ENCODE measurements at places on chromosomes 7 and 10.
A peak's percentile ranks its signal among the peaks of the same experiment; 100 is the strongest.

- no peak for DNase-seq
Measured at GRCh38 chr10:74071157-74071556, 73.2 kb downstream of the VCL start.

DNA sequence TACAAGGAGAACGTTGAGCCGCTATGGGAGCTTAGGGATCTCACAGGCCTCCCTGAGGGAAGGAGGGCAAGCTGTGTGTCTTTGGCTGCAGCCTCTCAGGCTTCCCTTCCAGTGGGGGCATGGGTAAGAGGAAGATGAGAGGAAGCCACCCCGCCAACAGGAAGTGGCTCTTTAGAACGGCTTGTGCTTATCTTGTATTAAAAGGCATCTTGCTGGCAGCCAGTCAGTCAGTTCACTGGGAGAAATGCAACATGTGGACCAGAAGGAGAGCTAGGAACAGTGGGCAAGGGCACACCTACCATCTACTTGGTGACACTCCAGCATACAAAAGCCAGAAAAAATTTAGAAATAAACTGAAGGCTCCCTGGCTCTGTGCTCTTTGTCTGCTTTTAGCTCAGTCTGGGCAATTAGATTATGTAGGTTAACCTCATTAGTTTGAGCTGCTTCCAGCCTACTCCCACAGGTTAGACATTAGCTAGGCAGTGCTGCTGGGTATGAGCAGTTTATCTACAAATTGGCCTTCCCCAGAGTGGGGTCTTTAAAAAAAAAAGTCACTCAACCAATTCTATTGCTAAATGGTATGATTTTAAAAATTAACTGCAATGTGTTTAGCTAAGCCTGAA lies 595.9 kb downstream of the KCNMA1 start:
- no peak for DNase-seq

- DNase-seq, result no peak
Measured at GRCh38 chr10:95122736-95123135, 53.4 kb upstream of the CYP2C8 start.

- DNase-seq, result no peak
Measured at GRCh38 chr10:11058965-11059364, 41.3 kb downstream of the CELF2 start.

GRCh38 chr7:159140170-159140910 lies 4.3 kb downstream of the VIPR2 start:
- DNase-seq, result no peak

DNA sequence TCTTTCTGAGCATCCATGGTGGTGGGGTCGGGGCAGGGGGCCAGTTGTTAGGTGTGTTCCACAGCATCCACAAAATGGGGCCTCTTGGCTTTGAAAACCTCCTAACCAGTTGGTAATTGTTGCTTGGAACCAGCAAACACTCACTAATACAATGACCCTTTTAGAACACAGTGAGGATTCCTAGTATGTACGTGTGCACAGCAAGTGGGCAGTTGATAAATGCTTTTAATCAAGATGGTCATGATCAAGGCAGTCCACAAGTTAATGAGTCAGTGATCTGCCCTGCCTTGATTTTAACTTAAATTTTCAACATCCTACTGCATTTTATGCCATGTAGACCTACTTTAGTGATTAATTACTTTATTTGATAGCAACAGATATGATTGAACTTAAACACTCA lies 103.1 kb downstream of the ETV1 start:
- DNase-seq, result no peak

GRCh38 chr10:19421674-19422073 lies 373.1 kb downstream of the MALRD1 start:
- no peak for DNase-seq

DNA sequence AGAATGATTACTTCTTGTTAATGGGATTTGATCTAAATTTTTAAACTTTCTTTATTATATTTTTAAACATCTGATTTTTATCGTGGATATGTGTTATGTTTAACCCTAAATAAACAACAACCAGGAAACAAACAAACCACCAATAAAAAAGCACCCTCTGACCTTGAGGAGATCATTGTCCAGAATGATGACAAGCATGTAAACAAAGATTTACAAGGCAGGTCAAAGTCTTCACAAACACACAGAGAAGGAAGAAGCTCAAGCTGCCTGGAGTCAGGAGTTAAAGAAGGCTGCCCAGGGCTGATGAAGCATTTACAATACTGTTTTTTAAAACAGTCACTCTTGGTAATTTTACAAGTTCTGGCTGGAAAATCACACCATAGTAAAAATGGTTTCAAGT lies 31.0 kb upstream of the EGFR start:
- DNase-seq, result no peak

GRCh38 chr7:140229591-140230515 lies 53.1 kb upstream of the KDM7A start:
- DNase-seq, result peak; percentile 31

GRCh38 chr10:91002656-91003055 lies 81.8 kb upstream of the ANKRD1 start:
- DNase-seq, result no peak

GRCh38 chr7:156141941-156142340 lies 329.7 kb upstream of the SHH start:
- no peak for DNase-seq

GRCh38 chr7:110283056-110283455 lies 807.9 kb upstream of the LRRN3 start:
- no peak for DNase-seq

- no peak for DNase-seq
Measured at GRCh38 chr7:132508724-132509353, 67.4 kb downstream of the PLXNA4 start.

GRCh38 chr7:95469187-95469586 lies 16.6 kb upstream of the ASB4 start:
- DNase-seq, result no peak

- DNase-seq, result no peak
Measured at GRCh38 chr7:25180946-25181345, 47.3 kb downstream of the NPVF start.

- no peak for DNase-seq
Measured at GRCh38 chr7:49396229-49396628, 377.2 kb upstream of the VWC2 start.

DNA sequence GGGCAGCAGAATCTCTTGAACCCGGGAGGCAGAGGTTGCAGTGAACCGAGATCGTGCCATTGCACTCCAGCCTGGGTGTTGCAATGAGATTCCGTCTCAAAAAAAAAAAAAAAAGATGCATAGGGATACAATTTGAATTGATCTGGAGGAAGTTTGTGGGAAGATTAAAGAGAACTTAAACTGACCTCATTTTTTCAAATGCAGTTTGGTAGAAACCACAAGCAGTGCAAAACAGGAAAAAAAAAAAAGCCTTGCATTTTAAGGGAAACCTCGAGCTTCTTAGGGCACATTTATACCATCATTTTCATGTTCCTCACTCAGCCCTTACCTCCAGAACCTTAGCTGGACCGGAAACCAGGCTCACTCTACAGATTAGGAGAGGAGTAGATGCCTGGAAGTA lies 2.8 kb downstream of the KCTD7 start:
- no peak for DNase-seq

GRCh38 chr10:13505052-13505680 lies 23.6 kb downstream of the BEND7 start:
- DNase-seq, result no peak

DNA sequence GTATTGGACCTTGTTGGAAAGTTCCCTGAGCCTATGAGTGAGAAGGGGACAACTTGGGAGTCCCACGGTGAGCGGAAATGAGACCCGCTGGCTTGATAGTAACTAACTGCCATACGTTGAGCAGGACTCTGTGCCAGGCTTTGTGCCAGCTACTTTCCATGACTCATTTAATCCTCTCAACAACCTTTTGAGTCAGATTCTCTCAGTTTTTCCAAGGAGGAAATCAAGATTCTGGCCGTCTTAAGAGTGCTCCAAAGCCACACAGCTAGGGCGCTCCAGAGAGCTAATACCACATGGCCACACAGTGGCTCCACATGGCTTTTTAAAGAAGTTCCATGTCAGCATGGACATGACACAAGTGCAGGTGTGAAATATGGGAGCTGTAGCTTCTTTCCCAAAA lies 55.7 kb downstream of the NOD1 start:
- no peak for DNase-seq

DNA sequence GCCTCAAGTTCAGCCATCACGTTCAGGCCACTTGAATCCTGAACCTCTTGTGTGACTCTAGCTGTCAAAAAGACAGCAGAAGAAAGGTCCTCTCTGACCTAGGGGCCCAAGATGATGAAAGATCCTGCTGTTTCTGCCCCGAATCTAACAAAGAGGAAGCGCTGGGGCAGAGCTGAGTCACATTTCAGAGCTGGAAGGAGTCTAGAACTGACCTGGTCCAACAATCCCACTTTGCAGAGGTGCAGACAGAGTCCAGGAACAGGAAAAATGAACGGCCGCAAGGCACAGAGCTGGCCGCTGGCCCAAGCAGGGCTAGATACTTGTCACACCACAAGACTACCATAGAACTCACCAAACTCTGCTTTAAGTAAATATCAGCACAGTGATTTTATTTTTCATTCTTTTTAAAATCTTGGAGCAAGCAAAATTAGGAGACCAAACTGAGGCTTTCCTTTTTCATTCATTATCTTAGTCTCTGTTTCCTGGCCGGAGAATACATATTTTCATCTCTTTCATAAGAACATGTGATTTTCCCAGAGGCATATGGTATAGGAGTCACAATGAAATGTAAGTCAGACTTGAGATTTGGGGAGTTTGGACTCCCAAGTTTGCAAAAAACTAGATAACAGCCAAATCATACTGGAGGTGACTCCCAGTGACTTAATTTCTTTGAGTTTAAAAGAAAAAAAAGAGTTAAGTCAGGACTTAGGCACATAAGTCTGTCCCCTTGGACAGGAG lies 52.8 kb downstream of the CHST15 start:
- no peak for DNase-seq

- no peak for DNase-seq
Measured at GRCh38 chr10:1706256-1706655, 31.1 kb downstream of the ADARB2 start.

GRCh38 chr10:75100764-75101291 lies 10.6 kb upstream of the SAMD8 start:
- DNase-seq, result no peak

GRCh38 chr7:155676052-155676451 lies 31.6 kb downstream of the RBM33 start:
- no peak for DNase-seq

DNA sequence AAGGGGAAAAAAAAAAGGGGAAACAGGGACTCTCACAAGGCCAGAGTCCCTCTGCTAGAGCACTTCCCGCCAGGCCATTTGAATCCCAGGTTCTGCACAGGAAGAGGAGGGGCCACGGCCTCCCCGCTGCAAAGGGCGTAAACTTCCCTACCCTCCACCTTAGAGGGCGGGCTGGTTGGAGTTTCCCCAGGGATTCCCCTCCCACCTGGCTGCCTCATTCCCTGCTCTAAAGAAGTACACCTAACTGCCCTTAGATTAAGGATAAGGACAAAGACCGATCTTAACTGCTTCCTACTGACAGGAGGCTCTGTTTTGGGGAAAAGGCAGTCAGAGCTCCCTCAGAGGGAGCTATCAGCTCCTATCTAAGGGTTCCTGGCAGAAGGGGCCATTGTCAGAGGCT lies 102.0 kb upstream of the ARMC3 start:
- no peak for DNase-seq

DNA sequence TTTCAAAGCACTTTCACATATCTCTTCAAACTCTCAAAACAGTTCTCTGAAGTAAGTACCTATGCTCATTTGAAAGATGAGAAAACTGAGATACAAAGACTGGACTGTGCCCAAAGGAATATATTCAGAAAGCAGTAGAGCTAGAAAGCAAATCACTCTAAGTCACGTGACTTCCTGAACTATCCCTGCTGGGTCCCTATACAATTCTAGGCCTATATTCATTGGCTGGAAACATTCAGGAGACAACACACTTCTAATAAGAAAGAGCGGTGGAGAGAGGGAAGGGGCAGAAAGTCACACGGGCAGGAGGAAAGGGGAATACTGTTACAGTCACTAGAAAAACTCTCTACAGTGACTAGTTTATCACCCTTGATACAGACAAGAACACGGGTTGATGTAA lies 140.0 kb downstream of the CHCHD3 start:
- no peak for DNase-seq

DNA sequence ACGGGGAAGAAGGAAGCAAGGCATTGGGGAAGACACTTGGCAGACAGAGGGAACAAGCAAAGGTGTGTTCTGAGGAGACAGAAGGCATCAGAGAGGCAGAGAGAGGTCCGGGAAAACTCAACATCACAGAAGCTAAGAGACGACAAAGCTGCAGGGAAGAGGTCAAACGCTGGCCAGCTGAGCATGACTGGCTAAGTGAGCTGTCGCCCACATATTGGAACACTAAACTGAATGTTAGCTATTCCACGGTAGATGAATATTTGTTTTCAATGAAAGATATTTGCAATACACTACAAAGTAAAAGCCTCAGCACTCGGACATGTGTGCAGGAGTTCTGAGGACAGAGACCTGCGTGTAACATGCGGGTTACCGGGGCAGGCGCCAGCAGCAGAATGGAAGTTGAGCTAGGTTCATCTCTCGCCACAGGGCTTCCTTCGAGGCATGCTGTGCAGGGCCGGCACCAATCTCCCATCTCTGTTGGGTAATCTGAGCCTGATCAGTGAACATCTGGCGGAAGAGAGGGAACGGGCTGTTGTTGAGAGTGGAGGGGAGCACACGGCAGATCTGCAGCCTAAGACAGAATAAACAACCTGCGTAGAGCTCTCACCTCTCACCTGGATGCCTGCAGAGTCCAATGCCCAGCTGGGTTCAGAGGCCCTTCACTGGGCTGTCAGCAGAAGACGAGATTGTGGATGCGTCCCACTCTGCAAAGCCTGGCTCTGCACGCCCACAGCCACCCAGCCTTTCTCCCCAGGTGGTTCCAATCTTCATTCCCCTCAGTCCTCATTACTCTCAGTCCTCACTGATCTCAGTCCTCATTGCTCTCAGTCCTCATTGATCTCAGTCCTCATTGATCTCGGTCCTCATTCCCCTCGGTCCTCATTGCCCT lies 35.9 kb downstream of the INSIG1 start:
- no peak for DNase-seq

DNA sequence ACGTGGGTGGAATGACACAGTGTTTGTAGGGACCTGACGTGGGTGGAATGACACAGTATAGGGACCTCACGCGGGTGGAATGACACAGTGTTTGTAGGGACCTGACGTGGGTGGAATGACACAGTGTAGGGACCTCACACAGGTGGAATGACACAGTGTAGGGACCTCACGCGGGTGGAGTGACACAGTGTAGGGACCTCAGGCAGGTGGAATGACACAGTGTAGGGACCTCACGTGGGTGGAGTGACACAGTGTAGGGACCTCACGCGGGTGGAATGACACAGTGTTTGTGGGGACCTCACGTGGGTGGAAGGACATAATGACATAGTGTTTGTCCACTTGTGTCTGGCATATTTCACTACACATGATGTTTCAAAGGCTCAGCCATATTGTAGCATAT lies 19.3 kb downstream of the PPP2R2D start:
- no peak for DNase-seq

- no peak for DNase-seq
Measured at GRCh38 chr10:74118804-74119203, 31.8 kb downstream of the AP3M1 start.

- no peak for DNase-seq
Measured at GRCh38 chr7:127539116-127539515, 46.3 kb downstream of the GCC1 start.

Data from stimulated activated CD4-positive, alpha-beta T cell treated with anti-CD3 and anti-CD28 coated beads, Interleukin-1b, Interleukin-23, amount 100 ng/mL, for 24 hours (primary cell).